ENCODE measurements at places on chromosomes 2 and 18.

- peak; percentile 53 for DNase-seq
These were observed 6.0 kb upstream of the INPP5D start for GRCh38 chr2:233053928-233054784.

GRCh38 chr2:110688594-110689091 is 10.8 kb upstream of the BUB1 start:
- DNase-seq: no peak

DNA sequence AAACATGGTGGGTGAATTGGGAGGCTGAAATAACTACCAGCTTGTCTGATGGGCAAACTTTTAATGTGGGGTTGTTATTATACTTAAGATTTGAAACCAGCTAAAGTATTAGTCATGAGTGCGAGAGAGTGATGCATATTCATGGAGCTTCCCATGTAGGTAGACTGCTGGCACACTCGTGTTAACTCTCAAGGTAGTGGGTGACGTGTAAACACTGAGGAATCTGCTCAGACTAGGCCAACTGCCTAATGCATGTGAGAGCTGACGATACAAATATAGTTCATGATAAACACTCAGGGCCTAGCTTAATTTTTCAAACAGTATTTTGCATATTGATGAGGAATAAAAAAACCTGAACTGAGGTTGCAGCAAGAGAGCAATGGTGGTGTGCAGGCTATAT is 1165.7 kb upstream of the PIK3C3 start:
- no peak for DNase-seq

DNA sequence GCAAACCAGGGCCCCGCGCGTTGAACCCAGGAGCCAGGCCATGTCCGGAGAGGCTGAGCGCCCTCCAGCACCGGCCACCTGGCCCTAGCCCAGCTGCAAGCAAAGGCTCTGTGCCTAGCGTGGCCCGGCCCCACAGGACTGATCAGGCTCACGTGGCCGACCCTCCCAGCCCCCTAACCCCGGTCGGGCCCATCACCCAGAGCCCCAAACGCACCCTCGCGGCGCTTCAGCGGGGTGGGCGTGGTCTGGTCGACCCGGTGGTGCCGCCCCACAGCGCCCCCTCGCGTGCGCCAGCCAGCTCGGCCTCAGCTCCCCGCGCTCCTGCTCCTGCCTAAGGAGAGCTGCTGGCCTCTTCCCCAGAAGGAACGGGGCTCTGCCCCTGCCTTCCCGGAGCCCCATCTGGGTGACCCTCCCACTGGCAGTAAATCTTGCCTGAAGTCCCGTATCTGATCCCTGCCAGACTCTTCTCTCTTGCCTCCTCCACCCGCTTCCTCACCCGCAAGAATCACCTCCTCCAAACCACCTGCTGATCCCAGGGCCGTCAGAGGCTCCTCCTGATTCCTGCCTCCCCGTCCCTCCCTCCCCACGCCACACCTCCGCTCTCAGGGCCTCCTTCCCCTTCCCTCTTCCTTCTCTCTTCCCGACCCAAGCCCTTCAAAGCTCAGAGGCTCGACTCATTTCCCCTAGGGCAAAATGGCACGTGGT is 12.3 kb upstream of the TEX51 start:
- no peak for DNase-seq

GRCh38 chr2:197504000-197504399 is 3.8 kb downstream of the HSPE1 start:
- no peak for DNase-seq

DNA sequence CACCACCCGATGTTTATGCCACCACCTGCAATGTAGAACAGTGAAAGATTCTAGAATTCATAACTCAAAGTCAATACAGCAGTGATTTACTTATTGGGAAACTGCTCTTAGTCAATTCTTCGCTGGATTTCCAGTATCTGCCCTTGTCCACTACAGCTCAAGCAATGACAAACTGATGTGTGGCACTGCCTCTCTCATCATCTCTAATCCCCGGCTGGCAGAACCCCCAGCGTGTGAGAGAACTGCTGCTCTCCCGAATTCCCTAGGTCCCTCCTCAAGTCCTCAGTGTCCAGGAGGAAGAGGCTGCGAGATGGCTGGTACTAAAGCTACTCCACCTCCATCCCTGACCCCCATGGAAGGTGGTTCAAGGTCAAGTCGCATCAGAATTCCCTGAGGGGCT is 1.6 kb downstream of the TXNL4A start:
- no peak for DNase-seq

- DNase-seq: no peak
These were observed 37.8 kb upstream of the IKZF2 start for GRCh38 chr2:213189001-213189899.

DNA sequence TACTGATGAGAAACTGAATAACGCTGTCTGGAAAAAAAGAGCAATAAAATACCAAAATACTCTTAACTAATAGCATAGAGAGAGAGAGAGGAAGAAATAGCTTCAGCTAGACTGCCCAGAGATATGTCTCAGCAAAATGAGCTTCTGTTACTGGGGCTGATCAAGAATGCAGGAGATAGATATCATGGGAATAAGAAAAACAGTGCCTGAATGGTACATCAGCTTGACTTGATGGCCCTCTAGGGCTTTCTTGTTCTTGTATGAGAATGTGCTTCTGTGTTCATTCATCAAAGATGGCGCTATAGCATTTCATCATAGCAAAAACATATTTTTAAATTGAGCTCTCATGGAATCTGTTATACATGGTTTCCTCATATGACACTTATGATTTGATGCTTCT is 151.2 kb downstream of the CALCRL start:
- no peak for DNase-seq

GRCh38 chr2:136021406-136021805 is 36.0 kb upstream of the DARS1 start:
- no peak for DNase-seq

DNA sequence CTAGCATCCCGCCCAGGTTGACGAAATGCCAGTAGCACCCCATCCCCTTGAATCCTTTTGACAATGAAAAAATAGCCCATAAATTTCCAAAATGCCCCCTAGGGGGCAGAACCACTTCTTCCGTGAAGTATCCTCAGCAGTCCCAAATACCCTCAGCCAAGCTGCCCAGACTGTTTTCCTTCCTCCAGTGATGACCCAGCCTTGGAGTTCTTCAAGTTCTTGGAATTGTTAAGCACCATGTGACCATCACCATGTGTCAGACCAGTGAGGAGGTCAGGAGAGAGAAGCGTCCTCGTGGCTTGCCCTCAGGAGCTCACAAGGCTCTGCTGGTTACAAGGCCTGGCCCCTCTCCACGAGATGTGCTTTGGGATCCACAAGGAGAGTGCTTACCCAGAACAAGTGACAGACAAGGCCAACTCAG is 1.4 kb upstream of the SLC23A3 start:
- peak; percentile 11 for DNase-seq

GRCh38 chr18:711310-711656 is 1.1 kb downstream of the ENOSF1 start:
- no peak for DNase-seq

DNA sequence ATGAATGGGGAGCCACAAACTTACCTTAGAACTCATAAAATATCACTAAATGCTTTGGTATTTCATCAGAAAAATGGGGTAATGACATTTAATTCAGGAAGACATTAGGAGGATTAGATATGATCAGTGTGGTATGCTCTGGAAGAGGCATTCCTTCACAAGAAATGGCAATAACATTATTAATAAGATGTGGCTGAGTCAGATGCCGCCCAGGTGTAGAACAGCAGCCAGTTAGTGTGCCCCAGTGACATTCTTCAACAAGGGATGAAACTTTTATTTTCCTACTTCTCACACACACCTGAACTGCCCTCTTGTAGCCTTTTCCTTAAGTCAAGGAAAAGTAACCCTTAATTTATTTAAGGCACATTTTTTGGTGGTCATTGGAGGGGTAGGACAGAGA is 69.2 kb upstream of the DYNAP start:
- DNase-seq: no peak

GRCh38 chr2:206792645-206793044 is 27.2 kb downstream of the FASTKD2 start:
- DNase-seq: no peak

GRCh38 chr2:26666671-26667070 is 25.5 kb upstream of the CIB4 start:
- DNase-seq: no peak

GRCh38 chr2:181680055-181680936 is at the start of gene NEUROD1:
TSS of gene NEUROD1 (minus strand) at chr2:181680517. CDS start at chr2:181678860, 1,657 bp downstream.
- no peak for DNase-seq

GRCh38 chr18:62717169-62717924 is 2.0 kb downstream of the PHLPP1 start:
- peak; percentile 34 for DNase-seq

- DNase-seq: no peak
These were observed 124.5 kb downstream of the PMAIP1 start for GRCh38 chr18:60024345-60024744.

GRCh38 chr18:50330176-50330575 is 42.7 kb upstream of the CXXC1 start:
- no peak for DNase-seq

DNA sequence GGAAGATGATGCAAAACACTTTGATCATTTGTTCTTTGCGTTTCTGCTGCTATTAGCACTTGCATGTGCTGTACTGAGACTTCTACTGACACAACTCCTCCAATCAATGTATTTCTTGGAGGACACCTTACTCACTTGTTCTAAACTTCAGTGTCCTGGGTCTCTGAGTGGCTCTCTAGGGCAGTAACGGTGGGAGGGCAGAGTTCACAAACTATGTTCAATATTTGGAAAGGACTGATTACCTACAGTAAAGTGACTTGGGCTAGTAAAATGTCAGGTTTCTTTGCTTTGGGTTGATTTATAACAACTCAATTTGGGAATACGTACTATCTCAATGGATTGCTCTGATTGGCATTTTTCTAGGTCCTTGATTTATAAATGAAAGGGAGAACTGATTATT is 49.3 kb upstream of the PAX8 start:
- DNase-seq: no peak

DNA sequence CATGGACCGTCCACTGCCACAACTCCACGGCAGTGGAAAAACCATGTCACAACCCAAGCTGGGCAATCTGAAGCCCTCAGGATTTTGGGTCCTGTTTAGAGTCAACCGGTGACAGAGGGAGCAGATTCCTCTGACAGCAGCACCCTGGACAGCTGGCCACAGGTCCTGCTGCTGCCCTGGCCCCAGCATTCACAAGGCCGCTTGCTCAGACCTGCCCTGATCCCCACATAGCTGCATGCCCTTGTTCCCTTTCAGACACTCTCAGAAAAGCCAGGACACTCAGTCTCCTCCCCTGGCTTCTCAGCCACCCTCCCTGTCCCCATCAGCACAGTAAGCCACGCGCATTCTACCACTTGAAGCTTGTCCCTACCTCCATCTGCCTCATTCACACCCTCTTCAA is 1.6 kb downstream of the COPS9 start:
- DNase-seq: no peak

DNA sequence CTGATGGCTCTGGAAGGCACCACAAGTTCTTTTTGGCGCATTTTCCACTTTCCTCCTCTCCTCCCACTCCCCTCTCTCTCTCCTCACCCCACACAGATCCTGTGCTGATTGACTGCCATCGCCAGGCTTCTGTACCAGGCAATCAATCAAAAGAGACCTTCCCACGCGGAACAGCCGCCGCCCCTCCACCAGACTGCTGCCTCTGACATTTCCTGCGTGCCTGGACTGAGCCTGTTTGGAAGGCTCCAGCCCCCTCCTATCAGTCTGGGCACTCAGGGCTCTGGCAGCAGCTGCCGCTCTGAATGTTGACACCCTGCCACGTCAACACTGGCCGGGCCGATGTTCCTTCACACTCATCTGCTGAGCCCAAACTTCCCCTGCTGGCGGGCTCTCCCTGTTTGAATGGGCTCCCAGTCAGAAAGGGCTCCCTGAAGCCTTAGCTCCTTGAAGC is 467.7 kb downstream of the EPHA4 start:
- DNase-seq: no peak

- no peak for DNase-seq
These were observed 807.2 kb downstream of the LRP1B start for GRCh38 chr2:141323571-141323970.

DNA sequence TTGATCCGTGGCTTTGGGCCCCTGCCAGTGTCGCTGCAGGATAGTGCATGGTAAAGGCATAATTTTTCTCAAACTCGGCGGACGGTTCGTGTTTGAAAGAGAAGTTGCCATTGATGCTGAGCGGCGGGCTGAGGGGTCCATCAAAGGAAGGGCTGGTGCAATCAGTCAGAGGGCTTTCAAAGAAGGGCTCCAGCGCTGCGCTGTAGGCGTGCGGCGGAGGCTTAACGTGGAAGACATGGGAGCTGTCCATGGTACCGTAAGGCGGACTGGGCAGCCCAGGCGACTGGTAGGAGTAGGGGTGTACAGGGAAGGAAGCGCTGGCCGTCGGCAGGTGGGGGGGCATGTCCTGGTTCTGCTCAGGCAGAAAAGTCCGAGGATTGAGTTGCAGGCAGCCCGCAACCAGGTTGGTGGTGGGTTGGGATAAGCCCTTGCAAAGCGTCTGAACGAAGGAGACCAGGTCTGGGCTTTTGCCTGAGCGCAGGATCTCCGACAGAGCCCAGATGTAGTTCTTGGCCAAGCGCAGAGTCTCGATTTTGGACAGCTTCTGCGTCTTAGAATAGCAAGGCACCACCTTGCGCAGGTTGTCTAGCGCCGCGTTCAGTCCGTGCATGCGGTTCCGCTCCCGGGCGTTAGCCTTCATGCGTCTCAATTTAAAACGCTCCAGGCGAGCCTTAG is 2.3 kb downstream of the NEUROD1 start:
- DNase-seq: peak; percentile 36

DNA sequence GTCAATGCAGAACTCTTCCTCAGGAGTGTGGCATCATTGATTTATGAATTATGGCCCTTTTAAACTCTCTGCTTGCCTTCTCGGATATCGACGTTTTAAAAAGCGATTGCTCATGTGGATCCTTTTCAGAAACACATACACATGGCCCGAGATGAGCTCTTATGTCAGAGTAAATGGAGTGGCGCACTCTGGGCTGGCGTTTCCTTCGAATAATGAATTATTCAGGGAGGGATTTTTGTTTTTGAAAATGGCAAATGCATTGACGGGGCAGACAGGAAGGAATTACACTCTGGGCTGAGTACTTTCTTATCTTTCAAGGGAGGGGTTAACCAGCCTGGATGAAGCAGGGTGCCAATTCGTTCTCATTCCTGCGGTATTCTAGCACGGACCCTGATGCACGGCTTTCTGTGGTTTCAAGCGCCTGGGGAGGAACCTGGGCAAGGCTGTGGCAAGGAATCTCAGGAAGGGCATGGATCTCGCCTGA is 142.7 kb downstream of the PRKCE start:
- no peak for DNase-seq

GRCh38 chr2:204260162-204260877 is 285.0 kb upstream of the PARD3B start:
- no peak for DNase-seq
